Activated CD4-positive, alpha-beta T cell treated with anti-CD3 and anti-CD28 coated beads, Interleukin-2, amount 50 U/mL, for 16 hours (primary cell): ENCODE measurements at places on chromosomes 16 and 17.
A peak's percentile ranks its signal among the peaks of the same experiment; 100 is the strongest.

GRCh38 chr17:56449176-56449575 lies 144.3 kb upstream of the NOG start:
- DNase-seq: no peak

DNA sequence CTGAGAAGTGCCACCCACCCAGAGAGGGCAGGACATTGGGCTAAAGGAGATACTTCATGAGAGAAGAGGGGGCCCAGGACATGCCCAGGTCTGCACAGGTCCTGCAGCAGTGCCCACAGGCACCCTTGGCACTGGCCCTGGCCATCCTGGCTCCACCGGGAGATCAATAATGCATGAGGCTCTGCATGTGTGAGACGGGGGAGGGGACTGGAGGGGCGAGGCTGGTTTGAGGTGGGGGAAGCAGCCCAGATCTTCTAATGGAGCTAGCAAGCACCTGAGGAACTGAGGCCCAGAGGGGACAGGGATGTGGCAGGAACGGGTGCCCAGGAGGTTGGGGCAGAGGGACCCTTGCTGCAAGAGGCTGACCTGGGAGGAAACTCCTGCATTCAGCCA lies 567 bp downstream of the OSBPL7 start:
- no peak for DNase-seq

- DNase-seq: no peak
Measured at GRCh38 chr17:47096343-47096742, 92.8 kb downstream of the CDC27 start.

DNA sequence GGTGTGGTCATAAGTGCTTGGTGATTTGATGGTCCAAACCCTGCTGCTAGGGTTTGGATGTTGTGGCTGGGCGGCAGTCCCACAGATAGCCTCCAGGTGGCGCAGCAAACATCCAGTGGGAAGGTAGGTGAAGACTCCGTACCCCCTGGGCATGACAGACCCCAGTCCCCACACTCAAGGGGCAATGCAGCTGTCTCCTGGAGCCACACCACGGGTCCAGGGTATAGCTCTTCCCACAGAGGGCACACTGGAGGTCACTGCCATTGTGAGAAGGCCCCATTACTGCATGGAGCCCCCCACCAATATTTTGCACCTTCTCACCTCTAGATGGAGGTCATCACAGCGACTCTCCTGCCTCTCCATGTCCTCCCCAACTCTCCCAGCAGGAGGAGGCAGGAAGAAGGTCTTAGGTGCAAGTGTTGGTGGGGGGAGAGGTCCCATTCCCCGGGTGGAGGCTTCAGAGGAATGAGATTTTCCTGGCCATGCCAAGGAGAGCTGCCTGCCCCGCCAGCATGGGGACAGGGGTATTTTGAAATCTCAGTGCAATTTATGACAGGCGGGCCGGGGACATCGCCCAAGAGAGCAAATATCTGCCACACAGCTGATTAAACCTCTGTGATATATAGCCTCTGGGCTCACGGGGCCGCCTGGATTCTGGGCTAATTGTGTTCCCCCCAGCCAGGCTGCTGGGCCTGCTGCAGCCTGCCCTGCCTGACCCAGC lies 17.1 kb upstream of the C17orf113 start:
- DNase-seq: peak; percentile 68

DNA sequence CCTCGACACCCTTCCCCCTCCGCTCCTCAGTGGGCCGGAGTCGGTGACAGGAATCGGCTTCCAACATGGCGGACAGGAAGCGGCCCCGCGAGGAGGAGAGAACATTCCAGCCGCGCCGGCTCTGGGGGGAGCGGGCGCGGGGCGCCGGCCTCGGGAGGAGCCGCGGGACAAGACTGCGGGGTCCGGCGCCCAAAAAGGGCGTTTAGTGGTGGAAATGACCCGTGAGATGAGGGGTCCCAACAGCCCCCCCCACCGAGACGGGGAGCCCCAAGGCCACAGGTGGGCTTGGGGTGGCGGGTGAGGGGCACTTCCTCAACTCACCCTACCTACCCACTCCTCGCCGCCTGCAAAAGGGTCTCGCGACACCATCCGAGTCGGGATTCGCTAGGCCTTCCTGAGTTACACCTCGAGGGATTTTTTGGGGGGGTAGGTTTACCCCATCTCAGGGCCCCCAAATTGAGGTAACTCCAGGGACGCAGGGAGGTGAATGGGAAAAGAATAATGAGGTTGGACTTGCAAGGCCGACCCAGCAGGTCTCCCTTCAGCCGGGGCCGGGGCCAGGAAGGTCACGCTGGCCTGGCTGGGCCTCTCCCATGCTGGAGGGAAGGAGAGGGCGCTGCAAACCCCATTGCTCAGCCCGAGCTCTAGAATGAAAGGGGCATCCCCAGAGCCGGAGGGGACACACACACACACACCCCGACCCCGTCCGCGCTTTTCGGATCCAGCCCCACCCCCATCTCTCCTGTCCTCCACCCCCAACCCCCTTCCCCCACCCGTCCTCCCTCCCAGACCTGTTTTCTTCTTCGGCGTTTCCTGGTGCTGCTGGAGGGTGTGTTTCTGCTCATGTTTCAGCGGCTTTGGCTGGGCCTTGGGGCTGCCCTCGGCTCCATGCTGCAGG lies 707 bp downstream of the NUFIP2 start:
- peak; percentile 65 for DNase-seq

GRCh38 chr16:76222853-76223252 lies 54.3 kb upstream of the CNTNAP4 start:
- no peak for DNase-seq

GRCh38 chr16:11278681-11279628 lies 2.2 kb downstream of the PRM1 start:
- DNase-seq: no peak

DNA sequence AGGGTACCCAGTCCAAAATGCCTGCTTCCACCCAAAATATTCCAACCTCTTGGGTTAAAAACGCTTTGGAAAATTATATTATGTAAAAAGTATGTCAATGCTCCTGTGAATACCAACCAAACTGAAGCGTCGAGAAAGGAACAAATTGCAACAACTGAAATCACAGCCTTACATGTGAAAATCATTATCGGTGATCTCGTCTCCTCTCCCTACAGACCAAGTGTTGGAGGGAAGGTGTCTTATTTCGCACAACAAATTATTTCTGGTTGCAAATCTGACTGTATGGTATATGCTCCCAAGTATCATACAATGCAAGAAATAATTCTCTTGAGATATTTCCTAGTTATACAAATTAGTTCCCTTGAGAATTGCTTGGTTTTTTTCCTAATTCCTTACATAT lies 89.3 kb upstream of the CDYL2 start:
- DNase-seq: no peak

DNA sequence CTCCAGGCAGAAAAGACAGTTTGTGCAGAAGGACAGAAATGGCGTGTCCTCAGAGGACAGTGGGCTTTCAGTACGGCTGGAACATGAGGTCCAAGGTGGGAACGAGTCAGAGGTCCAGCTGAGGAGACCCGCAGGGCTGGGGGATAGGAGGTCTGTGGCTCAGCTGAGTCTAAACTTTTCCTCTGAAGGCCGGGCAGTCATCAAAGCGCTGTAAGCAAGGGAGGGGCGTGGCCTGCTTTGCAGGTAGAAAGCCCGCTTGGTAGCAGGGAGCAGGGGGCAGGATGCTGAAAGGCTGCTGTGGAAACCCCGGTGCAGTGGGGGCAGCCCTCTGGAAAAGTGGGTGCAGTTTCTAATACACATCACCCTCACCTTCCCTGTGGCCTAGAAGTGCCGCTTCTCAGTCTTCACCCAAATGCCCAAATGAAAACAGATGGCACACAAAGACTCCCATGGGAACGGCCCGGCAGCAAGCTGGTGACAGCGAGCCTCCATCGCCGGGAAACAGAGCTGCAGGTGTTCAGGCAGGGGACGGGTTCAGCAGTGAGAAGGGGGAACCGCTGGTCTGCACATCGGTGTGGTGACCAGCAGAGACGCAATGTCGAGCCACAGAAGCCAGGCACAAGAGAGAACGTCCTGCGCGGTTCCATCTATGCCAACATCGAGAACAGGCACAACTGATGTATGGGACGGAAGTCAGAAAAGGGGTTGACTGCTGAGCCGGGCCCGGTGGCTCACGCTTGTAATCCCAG lies 12.2 kb upstream of the OSGIN1 start:
- no peak for DNase-seq

- DNase-seq: no peak
Measured at GRCh38 chr16:885391-885790, 84.9 kb upstream of the GNG13 start.

DNA sequence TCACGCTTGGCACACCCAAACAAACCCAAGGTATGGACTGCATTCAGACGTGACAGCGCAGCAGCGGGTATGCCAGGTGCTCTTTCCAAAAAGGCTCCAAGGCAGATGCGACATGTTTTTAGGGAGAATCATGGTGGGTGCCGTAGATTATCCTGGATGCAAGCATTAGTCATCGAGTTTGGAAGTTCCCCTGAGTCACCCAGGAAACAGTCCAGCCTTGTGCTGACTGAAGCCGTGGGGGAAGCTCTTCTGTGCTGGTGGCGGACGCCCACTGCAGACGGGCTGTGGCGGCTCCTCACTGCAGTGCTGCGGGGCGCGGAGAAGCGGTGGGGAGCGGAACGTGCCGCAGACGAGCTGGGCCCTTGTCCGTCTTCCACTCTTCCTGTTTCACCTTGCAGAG lies 13.9 kb downstream of the JPT2 start:
- no peak for DNase-seq

DNA sequence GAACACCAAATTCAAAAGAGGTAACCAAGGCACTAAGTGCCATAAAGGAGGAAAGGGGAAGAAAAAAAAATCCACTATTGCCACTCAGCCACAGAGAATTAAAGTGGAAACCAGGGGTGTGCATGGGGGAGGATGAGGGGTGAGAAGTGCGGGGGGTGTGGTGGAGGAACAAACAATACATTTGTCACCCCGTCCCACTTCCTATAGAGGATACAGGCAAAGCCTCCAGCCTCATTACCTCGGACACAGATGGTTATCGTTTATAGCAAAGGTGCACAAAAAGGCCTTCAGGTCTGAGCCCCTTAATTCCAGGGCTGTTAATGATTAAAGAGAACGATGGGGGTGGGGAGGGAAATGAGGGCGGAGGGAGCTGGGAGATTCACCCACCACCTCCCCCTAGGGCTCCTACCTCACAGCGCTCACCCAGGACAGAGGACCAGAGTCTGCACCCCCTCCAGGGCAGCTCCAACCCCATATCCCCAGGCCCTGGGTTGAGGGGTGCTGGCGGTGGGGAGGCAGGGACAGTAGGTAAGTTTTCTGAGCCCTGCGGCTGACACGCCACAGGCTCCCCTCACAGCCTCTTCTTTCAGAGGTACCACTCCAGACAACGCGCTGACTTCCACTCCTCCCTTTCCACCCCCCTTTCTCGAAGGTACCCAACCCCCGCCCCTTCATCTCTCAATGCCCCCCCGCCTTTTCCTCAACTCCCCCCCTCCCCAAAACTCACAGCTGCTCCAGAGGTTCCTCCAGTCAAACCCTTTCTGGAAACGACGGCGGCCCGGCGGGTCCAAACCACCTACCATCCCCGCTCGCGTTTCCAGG lies 470 bp downstream of the DCUN1D3 start:
- DNase-seq: no peak

DNA sequence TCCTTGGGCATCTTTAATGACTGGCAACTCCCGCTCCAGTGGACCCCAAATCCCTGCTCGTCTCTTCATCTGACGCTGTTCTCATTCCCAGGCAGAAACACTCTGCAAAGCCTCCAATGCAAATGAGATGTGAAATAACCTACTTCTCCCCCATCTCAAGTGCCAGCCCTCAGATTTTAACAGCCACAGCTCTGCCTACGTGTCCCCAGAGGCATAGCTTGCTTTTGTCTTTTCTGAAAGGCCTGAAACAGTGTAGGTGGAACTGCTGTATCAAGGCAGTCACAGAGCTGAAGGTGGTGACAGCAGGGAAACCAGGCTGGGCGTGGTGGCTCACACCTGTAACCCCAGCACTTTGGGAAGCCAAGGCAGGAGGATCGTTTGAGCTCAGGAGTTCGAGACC lies 14.7 kb downstream of the RPH3AL start:
- no peak for DNase-seq

DNA sequence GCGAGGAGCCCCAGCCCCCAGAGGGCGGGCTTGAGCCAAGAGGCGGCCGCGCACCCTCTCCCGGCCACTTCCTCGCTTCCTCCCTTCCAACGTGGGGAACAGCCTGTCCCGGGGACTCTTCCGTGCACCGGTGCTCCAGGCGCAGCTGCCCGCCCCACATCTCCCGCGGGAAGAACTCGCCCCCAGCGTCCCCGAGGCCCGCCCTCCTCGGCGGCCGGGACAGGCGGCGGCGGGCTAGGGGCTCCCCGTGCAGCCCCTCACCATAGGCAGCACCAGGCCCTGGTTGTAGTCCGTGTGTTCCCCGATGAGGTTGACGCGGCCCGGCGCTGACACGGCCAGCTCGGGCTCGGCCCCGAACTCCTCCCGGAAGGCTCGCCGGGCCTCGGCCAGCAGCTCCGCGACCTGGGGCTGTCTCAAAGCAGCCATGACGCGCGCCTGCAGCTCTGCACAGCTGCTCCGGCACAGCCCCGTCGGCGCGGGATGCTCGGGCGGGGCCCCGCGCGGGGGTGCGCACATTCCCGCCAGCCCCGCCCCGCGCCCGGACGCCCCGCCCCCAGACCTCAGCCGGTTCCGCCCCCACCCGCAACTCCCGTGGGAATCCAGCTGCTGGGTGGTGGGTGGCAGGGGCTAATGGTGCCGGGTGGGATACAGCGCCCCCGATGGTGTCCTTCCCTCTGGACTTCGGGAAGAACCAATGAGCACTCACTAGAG lies at the start of gene GALK1:
Gene GALK1 (minus strand): TSS at position 482 of the 711 bp plus-strand sequence. CDS start 56 bp downstream, at position 426.
- DNase-seq: peak; percentile 70

DNA sequence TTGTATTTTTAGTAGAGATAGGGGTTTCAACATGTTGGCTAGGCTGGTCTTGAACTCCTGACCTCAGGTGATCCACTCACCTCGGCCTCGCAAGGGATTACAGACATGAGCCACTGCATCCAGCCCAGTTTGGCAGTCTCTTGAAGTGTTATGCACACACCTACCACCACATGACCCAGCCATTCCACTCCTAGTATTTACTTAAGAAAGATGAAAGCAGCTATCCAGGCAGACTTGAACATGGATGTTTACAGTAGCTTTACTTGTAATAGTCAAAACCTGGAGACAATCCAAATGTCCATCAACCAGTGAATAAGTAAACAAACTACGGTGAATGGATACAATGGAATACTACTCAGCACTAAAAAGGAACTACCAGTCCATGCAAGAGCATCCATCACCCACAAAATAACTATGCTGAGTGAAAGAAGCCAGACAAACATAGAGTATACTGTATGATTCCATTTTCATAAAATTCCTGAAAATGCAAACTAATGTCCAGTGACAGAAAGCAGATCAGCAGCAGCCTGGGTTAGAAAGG lies 37.8 kb upstream of the RASD1 start:
- no peak for DNase-seq
